ENCODE measurements at places on chromosomes 13 and 19.

DNA sequence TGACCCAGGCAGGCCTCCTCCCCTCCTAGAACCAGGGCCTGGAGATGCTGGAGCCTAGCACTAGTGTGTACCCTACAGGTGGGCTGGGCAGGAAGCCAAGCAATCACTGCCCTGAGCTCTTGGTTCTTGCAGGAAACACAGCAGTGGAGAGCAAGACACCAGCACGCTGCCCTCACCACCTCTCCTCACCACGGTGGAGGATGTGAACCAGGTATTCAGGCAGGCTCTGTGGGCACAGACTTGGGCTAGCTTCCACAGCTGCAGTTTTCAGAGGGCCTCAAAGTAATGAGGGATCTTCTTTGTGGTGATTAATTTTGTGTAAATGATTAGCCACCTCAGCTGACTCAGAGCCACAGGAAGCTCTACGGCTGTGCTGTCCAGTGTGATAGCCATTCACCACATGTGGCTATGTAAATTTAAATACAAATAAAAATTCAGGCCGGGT lies 13.6 kb upstream of the GPI start:
- DNase-seq: no peak

DNA sequence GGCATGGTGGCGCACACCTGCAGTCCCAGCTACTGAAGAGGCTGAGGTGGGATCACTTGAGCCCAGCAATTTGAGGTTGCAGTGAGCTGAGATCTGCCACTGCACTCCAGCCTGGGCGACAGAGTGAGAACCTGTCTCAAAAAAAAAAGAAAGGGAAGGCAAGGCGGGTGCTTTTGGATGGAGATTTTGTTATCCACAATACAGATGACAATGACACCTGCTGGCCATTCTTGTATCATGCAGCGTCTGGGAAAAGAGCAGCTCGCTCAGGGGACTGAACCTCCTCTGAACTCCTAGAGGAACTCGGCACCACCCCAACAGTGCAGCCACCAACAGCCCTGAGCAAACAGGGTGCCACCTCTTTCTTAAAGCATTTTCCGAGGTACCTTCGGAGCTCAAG lies 22.8 kb downstream of the HAUS8 start:
- no peak for DNase-seq

DNA sequence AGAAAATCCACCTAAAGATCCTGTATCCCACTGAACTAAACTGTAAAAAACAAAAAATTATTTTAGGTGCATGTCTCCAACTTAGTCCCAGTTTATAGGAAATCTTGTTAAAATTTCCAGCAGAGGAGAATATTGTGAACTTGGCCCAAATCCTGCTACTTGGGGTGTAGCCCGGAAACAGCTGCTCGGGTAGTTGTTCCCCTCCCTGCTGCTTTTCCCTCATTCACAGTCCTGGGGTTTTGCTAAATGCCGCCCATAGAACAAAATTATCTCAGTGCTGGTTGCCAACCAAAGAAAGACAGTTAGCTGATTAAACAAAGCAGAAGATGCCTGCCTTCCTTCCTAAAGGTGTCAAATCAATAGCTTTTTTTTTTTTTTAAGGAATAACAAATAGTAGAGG lies 330.5 kb upstream of the KLF12 start:
- no peak for DNase-seq

DNA sequence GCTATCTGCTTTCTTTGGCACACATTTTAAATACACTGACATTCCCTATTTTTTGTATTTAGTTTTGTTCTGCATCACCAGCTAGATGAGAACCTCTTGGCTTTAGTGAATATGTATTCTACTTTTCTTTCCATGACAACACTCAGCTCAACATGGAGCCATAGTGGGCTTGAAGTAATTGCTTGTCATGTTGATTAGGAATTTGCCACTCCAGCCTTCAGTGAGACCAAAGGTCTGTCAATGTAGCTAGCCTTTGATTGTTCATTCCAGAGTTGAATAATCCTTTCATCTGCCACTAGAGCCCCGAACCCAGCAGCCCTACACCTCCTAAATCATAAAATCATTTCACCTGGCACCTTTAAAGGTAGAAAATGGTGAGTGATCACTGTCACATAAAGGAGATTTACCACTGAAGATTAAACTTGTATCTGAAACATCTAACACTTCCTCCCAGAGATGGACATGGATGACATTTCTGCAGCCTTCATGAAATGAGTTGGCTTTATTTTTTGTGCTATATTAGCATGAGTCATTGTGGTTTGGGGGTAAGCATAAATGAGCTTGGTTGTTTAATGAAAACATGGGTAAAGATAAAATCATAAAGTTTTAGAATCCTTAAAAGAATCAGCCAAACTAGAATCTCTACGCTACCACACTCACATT lies 29.2 kb upstream of the GARRE1 start:
- DNase-seq: no peak

- DNase-seq: no peak
Measured at GRCh38 chr19:1317274-1318003, 31.8 kb downstream of the EFNA2 start.

GRCh38 chr13:25847145-25847544 lies 204.7 kb downstream of the SHISA2 start:
- no peak for DNase-seq

DNA sequence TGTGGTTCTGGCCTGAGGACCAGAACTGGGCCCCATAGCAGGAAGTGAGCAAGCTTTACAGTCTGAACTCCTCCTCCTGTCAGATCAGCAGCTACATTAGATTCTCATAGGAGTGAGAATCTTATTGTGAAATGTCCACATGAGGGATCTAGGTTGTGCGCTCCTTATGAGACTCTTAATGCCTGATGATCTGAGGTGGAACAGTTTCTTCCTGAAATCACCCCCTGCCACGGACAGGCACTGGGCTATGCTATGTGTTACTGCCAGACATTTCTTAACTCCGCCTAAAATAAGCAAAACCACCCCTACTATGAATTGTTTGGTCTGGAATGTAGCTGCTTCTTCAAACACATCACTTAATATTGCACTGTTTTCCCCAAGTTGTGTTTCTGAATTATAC lies 4.6 kb downstream of the FBXL3 start:
- DNase-seq: no peak

DNA sequence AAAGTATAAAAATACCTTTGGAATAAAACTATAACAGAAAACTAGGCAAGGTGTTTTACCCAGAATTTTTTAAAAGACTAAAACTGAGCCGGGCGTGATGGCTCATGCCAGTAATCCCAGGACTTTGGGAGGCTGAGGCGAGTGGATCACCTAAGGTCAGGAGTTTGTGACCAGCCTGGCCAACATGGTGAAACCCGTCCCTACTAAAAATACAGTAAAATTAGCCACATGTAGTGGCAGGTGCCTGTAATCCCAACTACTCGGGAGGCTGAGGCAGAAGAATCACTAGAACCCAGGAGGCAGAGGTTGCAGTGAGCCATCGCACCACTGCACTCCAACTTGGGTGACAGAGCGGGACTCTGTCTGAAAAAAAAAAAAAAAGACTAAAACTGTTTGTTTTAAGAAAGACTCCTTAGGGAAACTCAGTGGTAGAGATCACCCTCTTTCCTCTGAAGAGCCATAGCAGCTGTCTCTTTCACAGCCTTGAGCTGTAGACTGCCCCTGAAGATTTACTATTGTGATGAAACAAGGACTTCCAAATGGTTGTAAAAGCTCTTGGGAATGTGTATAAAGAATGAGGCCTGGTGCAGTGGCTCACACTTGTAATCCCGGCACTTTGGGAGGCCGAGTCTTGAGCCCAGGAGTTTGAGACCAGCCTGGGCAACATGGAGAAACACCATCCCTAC lies 14.7 kb upstream of the KCTD4 start:
- DNase-seq: no peak

GRCh38 chr19:40682431-40682964 lies 8.0 kb downstream of the NUMBL start:
- DNase-seq: no peak

DNA sequence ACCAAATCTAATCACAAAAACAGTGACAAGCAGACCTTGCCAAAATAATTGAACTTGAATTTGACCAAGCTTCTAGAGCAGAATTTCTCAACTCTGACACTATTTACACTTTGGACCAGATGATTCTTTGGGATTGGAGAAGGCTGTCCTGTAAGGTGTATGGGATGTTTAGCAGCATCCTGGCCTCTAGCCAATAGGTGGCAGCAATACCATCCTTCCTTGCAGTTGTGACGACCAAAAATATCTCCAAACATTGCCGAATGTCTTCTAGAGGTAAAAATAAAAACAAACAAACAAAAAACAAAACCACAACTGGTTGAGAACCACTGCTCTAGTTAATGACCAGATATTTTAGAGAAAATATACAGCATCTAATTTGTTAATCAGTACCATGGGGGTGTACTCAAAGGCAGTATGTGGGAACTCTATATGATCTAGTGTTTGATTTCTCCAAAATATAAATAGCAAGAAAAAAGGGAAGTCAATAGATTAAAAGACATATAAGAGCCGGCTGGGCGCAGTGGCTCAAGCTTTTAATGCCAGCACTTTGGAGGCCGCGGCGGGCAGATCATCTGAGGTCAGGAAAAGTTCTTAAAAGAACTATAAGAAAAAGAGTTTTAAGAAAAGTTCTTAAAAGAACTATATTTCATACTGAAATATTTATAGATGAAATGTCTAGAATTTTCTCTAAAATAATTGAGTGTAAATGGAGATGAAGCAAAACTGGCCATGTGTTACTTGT lies 60.9 kb upstream of the ZNF527 start:
- DNase-seq: no peak

DNA sequence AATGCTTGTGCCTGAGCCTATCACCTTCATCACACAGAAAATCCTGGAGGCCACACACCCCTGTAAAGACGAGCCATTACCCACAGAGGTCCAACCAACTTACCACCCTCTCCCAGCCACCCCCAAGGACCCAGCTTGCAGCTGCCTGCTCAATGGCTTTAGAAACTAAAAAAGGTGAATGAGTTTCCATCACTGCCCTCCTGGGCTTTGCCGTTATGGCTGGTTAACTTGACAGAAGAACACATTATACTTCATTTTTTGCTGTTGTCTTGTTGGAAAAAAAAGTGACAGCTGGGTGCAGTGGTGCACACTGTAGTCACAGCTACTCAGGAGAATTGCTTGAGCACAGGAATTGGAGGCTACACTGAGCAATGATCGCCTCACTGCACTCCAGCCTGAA lies 17.4 kb upstream of the FEM1A start:
- no peak for DNase-seq

DNA sequence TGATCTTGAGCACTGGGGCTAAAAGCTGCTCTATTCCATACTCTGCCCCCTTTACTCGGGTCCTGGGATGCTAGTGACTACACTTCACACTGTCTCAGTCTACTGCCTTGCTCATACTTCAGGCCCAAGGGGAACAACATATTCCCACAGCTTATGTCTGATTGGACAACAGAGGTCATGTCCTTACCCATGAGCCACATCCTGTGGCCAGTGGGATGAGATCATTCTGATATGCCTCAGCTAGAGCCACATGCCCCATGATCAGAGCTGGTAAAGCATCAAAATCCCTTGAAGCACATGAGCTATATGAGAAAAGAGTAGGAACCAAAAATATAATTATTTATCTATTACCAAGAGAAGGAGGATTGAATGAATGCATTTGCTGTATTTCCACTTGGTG lies 290.1 kb upstream of the TSHZ3 start:
- DNase-seq: no peak

DNA sequence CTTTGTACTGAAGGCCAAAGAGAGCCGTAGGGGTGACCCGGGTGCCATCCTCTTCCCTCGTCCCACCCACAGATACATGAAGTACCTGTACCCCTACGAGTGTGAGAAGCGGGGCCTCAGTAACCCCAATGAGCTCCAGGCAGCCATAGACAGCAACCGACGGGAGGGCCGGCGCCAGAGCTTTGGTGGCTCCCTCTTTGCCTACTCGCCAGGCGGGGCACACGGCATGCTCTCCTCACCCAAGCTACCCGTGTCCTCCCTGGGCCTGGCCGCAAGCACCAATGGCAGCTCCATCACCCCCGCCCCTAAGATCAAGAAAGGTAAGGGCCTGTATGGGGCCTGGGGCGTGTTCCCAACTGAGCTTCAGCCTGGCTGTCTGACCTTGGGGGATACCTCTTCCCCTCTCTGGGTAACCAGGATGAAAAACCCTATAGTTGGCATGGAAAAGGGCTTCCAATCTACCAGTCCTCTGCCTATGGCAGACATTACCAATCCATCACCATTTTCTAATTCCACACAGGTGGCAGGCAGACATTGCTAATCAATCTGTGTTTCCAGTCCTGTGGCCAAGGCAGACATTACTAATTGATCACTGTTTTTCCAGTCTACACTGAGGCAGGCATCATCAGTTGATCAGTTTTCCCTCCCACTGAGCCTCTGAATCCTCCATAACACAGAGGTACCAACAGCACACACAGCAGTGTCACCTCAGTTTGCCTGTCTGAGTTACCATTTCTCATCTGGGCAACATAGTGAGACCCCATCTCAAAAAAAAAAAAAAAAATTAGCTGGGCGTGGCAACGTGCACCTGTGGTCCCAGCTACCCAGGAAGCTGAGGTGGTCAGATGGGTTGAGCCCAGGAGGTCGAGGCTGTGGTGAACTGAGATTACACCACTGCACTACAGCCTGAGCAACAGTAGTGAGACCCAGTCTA lies 19.1 kb upstream of the WDR18 start:
- no peak for DNase-seq

- no peak for DNase-seq
Measured at GRCh38 chr13:28478127-28478526, 16.8 kb downstream of the FLT1 start.

DNA sequence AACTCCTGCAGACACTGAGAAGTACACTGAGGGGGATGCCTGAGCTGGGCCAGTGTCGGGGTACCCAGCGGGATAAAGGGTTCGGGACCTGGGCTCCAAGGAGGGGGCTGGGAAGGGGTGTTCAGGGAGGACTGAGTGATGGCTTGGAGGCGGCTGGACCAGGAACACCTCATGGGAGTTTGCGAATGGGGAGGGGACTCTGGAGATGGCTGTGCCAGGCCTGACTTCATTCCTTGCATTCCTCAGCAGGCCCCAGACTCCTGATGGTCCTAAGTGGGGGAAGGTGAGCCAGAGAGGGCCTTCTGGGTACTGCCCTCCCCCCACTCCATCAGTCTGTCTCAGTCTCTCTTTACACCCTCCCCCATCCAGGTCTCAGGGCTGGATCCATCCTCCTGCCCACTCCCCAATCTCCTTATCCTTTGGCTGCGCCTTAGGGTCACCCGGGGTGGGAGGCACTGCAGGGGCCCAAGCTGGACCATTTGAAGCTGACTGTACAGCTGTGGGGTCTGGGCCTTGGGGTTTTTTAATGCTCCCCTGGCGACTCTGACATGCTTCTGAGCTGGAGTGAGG lies 13.8 kb downstream of the PAK4 start:
- DNase-seq: no peak

DNA sequence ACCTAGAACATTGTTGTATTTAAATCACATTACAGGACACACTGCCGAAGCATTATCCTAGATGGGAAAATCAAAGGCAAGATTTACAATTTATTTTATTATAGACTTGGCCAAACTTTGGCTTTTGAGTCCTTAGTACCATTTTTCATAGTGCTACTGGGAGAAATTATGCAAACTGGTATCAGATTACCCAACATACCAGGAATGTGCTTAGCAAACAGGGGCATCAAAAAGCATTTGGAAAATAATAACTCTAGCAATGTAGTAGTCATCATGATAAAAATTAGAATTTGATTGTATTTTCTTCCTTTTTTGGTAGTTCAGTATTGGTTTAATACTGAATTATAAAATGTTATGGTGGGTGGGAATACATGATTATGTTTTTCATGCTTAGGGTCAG lies 34.0 kb downstream of the GPC6 start:
- DNase-seq: no peak
